Brain microvascular endothelial cell (primary cell): ENCODE measurements at places on chromosomes 5 and 9.

DNA sequence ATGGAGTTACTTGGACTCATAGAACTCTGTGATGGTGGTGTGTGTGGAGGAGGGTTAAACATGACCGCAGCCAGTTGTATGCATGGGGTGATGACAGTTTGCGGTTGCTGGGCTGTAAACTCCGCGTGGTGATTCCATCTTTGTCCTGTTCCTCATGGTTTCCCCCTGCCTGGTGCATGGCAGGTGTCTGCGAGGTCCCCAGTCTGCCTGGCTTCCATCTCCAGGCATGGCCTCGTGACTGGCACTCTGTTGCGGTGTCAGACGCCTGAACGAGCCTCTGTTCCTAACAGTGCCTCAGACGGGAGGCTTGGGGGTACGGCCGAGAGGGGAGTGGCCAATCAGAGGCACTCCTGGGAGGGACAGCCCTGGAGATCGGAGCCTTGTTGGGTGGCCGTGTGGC lies 33.9 kb upstream of the SH3PXD2B start:
- no peak for DNase-seq

DNA sequence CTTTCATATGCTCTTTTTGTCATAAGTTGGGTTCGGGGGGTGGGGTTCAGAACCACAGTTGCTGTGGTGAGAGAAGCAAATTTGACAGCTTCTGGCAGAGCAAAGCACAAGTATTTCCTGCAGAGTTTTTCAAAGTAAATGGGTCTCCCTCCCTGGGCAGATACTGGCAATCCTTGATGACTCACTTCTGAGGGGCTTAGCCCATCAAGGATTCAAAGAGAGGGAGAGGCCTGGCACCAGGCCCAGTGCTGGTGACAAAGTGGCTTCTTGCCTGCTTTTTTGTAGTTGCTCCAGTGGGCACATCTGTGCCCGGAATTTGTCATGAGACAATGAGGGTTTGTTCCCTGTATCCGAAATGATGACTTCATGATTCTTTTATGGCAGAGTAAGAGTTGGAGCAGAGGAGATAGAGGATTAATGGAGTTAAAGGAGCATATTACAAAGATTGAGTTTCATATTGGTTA lies 46.6 kb upstream of the TNC start:
- DNase-seq = no peak

- DNase-seq = no peak
Observed at GRCh38 chr5:132662925-132663770, 5.2 kb downstream of the IL13 start.

DNA sequence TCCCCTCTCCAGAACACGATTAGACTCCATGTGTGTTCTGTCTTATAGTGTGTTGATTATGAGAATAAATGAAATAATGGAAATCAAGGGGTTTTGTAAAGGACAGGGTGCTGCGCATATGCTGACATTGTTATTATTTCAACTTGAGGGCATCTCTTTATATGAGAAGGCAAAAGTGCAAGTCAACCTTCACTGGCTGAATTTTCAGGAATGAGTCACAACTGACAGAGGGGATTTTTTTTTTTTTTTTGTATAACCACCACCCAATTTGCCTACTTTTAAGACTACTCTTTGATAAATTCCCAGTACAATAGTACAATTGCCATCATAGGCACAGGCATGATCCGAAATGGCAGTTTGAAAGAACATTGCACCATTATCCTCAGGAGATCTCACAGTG lies 419.2 kb upstream of the NMUR2 start:
- no peak for DNase-seq

DNA sequence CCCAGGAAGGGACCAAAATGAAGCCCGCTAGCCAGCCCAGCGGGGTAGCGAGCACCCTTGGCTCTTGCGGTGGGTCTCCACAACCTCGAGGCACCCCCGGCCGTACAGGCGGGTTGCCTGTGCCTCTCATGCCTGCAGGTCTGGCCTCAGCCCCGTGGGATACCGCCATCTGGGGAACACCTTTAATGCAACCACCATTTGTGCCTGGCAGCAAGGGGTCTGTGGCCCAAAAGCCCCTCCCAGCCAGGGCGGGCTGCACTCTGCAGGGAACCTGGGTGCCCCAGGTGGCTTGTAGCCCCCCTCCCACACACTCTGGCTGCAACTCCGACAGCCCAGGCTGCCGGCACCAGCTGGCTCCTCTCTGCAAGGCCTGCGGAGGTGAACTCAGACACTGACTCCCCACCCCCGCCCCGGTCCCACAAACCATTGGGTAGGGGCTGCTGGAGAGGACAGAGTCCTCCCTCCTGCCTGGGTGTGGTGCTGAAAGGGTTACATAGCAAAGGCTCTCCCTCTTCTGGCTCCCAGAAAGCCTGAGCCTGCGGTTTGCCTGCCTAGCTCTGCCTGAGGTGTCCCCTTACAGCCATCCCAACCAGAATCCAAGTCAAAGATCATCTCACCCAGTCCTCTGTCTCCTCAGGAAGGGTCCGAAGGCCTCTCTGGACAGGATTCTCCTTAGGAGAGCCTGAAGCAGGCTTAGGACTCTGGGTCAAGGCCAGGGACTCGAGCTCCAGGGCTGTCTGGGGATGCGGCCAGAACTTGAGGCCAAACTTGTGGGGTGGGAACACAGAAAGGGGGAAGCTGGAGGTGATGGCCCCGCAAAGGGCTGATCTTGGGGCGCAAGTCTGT lies 109.4 kb downstream of the PSD2 start:
- DNase-seq = no peak

- DNase-seq = no peak
Observed at GRCh38 chr5:150746-151145, 40.5 kb upstream of the LRRC14B start.

DNA sequence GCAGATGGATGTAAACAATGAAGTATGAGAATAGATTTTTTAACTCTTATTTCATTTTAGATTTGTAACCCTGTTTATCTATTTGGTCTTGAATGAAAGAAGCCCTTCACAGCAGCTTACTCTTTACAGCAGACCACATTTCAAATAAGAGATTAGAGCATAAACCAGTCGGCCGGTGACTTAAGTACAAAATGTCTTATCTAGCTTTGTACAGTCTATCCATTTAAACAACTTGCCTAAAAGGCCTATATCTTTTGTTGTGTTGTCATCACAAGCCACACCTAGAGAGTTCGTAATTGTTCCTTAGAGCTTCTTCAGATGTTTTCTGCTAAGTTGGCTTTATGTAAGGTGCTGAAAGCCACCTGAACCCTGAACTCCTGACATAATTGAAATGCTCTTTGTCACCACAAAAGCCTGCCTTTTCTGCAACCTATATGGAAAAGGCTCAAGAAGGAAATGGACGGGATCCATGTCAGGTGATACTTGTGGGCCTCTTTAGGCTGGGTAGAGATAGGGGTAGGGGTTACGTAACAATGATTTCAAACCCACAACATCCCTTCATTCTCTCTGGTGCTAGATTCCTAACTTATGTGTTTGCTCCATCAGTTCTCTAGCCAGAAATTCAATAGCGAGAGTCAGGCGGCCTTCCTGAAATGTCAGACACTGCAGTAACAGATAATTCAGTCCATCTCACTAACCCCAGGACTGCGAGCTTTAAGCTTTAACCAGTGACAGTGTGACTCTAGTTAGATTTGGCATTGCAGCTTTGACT lies 162.5 kb downstream of the CD180 start:
- no peak for DNase-seq

DNA sequence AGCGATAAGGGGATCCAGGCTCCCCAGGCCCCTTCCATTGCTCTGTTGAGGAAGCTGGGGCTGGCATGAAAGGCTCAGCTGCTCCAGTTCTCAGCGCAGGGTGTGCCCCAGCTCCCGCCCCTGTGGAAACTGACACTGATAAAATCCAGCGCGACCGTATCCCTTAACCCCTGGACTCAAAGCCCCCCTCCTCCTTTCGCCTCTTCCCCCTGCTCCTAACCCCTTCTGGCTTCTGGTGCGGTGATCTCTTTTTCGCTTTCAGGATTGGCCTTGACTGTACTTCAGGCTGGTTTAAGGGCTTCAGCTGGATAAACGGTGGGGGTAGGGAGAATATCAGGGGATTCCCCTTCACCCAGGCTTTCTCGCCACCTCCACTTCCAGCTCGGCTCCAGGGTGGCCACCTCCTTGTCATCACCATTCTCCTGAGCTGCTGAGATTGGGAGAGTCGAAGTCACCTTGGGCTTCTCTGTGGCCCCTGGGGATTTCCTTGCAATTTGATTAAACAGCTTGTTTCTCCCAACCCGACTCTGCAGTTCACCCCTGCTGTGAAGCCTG lies 843 bp downstream of the BSPRY start:
- no peak for DNase-seq

DNA sequence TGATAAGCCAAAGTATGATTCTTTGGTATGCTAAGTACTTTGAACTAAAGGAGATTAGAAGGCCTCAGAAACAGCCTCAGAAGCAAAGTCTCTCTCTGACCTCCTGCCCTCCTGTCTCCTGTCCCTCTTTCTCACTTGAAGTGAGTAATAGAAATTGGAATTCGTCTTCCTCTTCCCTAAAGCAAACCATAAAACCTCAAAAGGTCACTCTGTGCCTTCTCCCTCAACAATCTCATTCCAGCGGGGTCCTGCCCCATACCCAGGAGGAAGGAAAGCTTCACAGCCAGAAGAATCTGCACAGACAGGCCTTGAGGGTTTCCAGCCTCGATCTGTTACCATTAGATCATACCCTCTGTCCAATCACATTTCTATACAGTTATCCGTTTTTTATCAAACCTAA lies 87.8 kb downstream of the HAPLN1 start:
- peak; percentile 86 for DNase-seq

DNA sequence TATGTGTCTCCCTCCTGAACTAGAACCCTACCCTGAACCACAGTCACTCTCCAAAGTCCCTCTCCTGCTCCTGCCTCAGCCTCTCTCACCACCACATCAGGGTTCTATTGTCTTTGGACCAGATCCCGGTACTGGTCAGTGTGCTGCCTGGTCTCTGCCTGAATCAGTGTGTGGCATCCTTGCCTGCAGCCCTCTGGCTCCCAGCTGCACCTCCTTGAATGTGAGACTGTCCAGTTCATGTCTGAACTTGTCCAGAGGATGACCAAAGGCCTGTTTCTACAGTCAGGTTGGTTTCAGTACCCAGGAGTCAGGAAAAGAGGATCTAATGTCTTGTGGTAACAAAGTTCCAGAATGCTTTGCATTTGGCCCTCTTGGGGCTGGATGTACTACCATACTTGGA lies 76.8 kb upstream of the RANBP3L start:
- DNase-seq = no peak

- DNase-seq = no peak
Observed at GRCh38 chr9:113630386-113631136, 167.0 kb downstream of the RGS3 start.

- DNase-seq = no peak
Observed at GRCh38 chr9:77589046-77589795, 58.9 kb downstream of the GNA14 start.

DNA sequence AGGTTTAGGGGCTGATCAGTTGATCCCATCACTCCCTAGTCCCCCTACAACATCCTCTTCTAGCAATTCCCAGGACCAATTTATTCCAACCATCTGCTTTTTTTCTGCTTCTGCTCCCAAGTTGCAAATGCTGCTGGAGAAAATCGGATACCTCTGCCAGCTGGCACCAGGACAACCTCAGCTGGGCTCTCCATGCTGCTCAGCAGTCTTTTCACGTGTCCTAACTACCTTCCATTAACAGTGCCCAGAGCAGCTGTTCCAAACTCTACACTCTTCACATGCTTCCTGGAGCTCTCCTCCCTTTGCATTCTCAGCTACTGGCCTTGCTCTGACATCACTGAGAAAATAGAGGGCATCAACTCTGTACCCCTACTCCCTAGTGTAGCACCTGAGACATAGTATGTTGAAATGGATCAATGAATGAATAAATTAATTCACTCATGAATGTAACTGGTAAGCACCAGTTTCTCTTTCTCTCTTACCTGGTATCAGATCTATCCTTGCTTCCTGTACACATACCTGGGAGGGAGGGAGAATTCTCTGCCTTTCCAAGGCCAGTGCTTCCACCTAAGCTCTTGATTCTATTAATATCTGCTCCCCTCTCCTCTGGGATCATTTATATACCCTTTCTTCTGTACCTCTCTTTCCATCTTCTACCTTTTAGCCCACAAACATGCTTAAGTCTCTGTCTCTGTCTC lies 191.0 kb downstream of the RAB3C start:
- no peak for DNase-seq

GRCh38 chr9:128575916-128576315 lies 23.5 kb downstream of the SPTAN1 start:
- no peak for DNase-seq

DNA sequence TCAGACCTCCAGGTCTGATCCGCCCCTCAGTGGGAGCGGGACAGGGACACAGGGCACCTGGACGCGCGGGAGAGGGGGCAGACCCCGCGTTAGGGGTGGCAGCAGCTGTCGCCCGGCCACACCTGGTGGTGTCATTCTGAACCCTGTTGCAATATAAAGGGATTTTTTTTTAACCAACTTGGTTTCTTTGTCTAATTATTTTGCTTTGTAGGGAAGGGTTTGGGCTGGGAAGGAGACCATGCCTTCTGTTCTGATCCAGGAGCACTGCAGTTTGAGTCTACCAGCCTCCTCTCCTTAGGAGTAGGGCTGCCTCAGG lies 10.9 kb upstream of the ASS1 start:
- no peak for DNase-seq

GRCh38 chr9:87099407-87099806 lies 152.1 kb upstream of the GAS1 start:
- no peak for DNase-seq

DNA sequence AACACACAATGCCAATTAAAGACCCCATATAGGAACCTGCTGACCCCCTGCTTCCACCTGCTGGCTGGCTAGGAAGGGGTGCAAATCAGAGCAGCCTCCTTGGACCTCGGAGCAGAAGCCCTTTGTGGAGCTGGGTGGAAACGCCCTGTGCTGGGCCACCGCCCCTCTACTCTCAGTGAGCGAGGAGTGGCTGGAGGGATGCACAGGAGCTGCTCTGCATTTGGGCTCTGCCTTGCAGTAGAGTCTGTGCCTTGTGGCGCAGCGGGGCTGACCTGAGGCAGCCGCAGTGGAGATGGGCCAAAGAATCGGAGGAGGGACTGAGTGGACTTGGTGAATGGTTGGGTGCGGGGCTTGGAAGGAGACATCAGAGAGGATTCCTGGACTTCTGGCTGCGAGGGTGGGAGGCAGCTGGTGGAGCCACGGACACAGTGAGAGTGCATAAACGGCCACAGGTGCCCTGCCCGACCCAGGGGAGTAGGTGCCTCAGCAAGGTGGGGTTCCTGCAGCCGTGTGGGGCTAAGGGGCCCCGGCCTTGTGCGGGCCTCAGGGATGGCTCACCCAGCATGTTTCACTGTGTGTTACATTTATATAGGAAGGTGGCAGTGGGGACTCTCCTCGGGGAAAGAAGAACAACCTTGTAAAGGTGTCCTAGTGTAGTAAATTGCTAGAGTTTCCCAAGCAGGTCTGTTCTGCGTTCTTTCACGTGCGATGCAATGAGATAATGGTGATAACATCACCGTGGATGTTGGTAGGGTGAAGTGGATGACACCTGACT lies 14.1 kb upstream of the IRX4 start:
- no peak for DNase-seq
